ENCODE measurements at places on chromosomes 11 and 22.
A peak's percentile ranks its signal among the peaks of the same experiment; 100 is the strongest.

DNA sequence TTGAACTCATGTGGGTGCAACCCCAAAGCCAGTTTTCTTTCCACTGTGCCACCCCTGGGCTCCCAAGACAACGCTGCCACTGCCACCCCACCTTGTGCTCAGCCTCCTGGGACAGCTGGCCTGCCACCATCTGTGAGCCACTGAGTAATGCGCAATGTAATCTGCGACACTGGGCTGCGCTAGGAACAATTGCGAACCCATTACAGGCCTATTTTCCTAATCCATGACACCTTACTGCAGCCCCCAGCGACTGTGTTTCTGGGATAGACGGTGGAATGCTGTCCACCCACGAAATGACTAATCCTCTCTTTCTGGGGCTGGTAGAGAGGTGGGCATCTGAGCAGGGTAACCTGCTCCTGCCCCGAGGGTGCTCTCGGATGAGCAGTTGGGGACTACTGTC is 22.2 kb downstream of the FLRT1 start:
- no peak for DNase-seq

DNA sequence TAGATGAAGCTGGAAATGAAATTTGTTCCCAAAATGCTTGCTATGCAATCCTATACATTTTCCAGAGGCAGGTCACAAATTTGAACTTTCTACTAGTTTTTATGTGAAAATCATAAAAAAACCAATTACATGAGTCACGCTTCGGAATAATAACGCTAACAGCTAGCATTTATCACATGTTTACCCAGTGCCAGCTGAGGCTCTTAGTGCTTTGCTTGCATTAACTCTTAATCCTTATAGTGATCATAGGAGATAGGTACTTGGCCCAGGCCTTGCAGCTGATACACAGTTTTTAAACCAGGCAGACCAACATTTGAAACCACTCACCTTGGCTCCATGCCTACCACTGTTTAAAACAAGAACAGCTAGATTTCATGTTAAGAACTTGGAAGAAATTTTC is 131.8 kb upstream of the RAG2 start:
- no peak for DNase-seq

- peak; percentile 45 for DNase-seq
Measured at GRCh38 chr11:116276051-116277044, 496.4 kb downstream of the BUD13 start.

DNA sequence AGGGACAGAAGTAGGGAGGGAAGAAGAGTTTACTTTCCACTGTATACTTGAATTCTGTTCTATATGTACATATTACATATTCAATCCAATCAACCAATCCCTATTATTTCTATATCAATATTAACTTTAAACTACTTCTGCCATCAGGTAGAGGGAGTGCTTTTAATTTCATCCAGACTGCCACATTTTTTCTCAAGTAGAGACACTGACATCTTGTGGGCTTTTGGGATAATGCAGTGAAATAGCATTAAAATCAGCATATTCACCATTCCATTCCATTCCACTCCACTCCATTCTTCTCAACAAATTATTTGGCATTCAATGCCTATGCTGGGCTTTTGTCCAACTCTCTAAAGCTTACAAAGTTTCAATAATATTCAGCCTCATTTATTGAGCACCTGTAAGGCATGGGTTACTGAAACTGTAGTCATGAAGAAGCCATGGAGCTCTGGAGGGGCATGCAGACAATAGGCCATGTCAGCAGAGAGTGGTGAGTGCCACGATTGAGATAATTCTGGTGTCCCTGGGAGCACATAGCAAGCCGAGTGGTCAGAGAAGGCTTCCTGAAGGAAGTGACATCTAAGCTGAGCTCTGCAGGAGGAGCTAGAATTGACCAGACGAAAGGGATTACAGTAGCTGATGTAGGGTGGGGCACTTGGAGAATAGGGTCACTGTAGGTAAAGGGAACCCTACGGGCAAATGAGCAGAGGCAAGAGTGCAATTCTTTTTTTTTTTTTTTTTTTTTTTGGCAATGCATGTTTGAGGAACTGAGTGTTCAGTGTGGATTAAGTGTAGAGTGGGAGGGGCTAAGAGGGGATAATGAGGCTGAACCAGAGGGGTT is 12.8 kb upstream of the CLPB start:
- no peak for DNase-seq

- DNase-seq, result no peak
Measured at GRCh38 chr11:105139669-105140068, at the start of gene CARD18. CARD18 (minus strand) TSS chr11:105139769; CDS start chr11:105139726, 43 bp downstream.

- DNase-seq, result no peak
Measured at GRCh38 chr22:39984006-39984405, 10.7 kb upstream of the FAM83F start.

- DNase-seq, result no peak
Measured at GRCh38 chr11:103907548-103908455, 128.6 kb upstream of the DDI1 start.

- no peak for DNase-seq
Measured at GRCh38 chr11:76194872-76195668, 11.2 kb downstream of the WNT11 start.

GRCh38 chr11:117166491-117166890 is 12.1 kb upstream of the SIDT2 start:
- no peak for DNase-seq

DNA sequence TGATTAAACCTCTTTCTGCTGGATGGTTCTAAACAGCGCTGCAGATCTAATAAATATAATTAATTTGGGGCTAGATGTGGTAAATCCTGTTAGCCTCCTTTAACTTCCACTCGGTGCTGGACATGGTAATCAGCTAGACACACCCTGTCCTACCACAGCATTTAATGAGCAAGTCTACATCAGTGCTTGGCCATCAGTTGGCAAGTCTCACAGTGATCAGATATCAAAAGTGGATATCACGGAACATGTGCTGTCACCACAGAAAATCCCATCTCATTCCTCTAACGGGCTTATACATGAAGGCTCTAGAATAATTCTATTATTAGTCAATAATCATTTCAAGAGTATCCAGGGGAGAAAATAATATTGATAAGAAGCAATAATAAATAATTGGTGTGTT is 5.6 kb upstream of the USP28 start:
- no peak for DNase-seq

DNA sequence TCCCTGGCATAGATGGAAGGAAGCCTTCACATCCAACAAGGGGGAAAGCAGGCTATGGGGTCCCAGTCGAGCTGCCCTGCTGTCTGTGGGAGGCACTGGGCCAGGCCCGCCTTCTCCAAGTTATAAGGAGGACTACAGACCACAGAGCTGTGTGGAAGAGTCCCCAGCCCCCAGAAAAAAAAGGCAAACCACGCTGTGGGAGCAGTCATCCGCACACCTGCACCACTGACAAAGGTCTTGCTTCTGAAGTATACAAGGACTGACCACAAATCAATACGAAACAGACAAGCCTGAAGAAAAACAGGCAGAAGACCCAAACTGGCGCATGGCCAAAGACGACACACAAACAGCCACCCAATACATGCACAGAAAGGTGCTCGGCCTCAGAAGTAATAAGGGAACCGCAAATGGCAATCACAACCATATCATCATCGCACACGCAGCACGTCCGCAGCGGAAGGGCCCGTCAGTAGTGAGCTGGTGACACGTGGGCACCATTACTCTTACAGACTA is 384.1 kb downstream of the CTTN start:
- DNase-seq, result no peak

DNA sequence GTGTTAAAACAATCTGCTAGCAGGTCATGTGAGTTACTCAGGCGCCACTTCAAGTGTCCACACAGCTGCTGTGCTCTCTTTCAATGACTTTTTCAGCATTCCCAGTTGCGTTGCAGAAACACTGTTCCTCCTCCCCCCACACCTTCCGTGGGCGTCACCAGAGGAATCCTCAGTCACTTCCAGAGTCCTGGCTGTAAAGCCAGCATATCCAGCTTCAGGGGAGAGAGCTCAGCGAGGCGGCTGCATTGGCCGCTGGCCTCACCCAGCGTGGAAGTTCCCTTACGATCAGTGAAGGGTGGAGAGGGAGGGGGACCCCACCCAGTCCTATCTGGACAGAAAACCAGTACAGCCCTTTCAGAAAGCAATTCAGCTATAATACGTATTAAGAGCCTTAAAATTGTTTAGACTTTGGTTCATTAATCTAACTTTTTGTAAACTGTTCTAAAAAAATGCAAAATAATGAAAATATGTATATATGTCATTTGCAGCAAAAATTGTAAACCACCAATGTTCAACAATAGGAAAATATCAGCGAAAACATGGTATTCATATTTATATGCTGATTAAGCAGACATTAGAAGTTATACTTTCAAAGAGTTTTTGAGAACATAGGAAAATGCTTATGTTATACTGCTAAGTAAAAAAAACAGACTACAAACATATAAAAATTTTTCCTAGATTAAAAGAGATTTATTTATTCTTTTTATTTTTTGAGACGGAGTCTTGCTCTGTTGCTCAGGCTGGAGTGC is 2.8 kb upstream of the ANO9 start:
- DNase-seq, result no peak

GRCh38 chr11:130653838-130654636 is 205.6 kb downstream of the ADAMTS15 start:
- DNase-seq, result no peak

Measured in GM12864 (cell line).